Hindlimb muscle (tissue), 1 donor: ENCODE measurements at places on chromosomes 5 and 9. TPM values are rescaled to one million over a fixed set of nuclear protein-coding genes. Genes with fewer than 3 reads are reported as not detected.

DNA sequence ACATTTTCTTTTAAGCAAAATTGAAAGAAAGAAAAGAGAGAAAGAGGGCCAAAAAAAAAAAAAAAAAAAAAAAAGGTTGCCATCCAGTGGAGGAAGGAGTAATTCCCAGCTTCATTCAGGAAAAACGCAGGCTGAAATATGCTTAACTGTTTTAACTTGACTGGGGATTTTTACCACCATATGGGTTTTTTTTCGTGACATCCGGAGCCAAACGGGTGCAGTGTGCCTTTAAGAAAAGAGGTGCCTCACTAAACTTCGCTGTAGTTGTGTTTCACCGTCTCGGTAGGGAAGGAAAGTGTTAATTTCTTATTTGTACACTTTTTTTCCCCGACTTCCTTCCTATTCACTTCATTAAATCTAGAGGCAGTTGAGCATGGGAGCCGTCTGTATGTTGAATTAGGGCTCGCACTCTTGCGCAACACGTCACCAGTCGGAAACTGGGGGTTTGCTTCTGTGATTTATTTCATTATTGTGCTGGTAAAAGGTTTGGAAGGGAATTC, 143.0 kb downstream of the SMARCA2 start:
- peak; percentile 72 for DNase-seq

DNA sequence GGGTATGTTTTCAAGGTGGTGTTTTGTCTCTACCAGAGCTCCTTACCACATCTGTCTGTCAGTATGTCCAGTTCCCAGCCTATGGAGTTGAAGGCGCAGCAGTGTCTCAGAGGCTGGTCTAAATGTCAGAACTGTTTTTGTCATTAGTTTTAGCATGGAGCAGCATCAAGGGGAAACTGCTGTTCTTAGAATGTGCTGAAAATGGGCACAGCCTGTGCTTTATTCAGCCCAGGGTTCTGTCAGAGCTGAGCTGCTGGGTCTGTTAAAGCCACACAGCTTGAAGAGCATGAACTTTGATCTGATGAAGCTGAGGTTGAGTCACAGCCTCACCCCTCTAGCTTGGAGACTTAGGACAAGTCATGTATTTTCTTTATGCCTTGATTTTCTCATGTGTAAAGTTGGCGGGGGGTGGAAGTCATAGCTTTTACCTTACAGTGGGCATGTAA, 71.9 kb downstream of the RALGPS1 start:
- no peak for DNase-seq

DNA sequence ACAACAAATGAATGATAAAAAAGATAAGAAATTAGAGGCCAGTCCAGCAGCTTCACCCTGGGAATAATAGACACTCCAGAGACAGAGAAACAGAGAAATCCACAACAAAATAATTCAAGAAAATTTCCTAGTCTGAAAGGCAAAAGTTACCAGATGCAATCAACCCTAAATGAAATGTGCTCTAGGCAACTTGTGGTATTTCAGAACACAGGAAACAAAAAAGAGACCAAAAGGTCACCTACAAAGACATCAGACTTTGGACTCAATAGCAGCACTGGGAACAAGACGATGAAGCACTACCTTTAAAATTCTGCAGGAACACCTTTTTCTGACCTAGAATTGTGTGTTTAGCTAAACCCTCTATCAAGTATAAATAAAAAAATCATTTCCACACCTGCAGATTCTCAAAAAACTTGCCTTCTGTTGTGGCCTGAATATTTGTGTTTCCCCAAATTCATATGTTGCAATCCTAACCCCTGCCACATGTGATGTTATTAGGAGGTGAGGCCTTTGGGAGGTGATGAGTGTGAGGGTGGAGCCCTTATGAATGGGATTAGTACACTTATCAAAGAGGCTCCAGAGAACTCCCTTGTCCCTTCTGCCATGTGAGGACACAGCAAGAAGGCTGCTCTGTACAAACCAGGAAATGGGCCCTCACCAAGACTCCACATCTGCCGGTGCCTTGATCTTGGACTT, 5.9 kb upstream of the MAPK9 start:
- no peak for DNase-seq

GRCh38 chr5:135851186-135851914, 16.9 kb downstream of the SLC25A48 start:
- DNase-seq: peak; percentile 21

DNA sequence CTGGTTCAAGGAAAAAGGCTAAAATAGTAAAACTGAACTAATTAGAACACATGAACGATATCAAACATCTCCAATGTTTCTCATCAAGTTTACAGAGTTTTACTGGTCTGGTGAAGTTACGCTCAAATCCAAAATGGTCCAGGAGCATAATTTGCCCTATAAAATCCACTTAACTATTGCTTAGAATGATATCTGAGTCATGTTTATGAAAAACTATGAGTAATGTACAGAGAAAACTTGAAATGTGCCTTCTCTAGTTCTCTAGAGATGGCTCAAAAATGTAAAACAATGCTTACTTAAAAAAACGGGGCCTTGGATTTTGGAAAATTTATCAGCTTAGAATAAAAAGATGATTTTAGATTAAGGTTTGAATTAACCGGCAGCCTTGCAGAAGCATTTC, 108.1 kb downstream of the FBXW11 start:
- no peak for DNase-seq

DNA sequence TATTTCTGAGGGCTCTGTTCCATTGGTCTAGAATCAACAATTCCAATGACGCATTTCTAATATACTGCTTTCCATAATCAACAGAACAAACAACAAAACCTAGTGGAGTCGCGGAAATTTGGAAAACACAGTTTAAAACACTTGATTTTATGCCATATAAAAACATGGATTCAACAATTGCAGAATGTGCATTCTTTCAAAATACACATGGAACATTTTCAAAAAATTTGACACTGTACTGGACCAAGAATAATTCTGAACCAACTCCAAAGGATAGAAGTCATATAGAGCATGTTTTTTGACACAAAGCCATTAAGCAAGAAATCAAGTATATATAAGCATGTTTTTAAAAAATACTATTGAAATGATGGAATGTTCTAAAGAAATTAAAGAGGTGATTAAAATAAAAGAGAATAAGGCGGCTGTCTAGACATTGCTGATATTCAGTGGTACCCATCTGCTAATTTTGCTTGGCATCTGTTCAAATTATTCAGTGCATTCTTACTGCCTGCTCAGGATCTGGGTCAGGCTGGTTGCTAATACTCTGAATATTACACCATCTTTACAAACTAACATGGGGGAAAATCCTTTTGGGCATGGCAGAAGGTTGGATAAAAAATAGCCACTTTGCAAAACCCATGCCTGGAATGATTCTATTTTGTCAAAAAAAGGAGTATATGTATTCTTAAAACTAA, 221.3 kb downstream of the NPR3 start:
- no peak for DNase-seq

DNA sequence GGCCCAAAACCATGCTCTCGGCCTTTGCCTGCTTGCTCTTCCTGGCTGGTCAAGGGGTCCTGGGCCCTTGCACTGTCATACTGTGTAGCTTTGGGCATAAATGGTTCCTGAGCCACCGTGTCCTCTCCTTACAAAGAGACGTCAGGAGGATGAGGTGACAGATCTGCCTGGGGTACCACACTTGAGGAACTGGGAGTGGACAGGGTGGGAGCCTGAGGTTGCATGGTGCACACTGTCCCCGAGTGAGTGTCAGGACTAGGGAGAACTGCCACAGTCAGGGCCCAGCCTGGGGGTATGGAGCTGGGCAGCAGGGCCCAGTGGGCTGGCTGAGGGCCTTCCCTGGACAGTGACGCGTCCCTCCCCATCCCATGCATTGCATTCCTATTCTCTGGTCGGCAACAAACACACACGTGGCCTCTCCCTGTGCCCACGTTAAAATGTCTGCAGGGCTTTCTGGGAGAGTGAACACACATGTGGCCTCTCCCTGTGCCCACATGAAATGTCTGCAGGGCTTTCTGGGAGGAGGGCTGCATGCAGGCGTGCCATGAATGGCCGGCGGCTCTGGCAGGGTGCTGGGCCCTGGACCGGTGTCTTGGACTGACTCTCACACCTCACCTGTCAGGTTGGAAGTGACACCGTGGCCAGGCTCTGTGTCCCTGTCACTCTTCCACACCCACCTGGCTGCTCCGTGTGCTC, 122.1 kb upstream of the COL5A1 start:
- no peak for DNase-seq

DNA sequence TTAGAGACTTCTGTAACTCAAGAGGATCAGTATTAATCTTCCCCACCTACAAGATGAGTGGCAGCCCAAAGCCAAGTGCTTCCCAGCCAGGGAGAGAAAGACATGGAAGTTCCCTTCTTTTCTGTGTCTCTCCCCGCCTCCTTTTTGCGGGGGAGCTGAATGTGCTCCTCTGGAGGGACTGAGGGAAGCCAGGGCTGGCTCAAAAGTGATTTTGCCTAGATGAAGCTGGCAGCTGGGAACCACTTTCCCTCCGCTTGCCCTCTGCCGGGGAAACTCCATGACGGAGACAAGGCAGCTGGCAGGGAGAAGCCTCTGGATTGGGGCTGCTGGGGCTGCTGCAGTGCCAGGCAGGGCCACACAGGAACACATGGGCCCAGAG, 24.4 kb downstream of the EGR1 start:
- DNase-seq: no peak

- no peak for DNase-seq
Measured at GRCh38 chr5:9557696-9558095, 11.8 kb upstream of the SEMA5A start.

- no peak for DNase-seq
Measured at GRCh38 chr5:176700239-176700847, 53.1 kb downstream of the TSPAN17 start.

GRCh38 chr9:130860458-130861316, 25.6 kb downstream of the ABL1 start:
- peak; percentile 78 for DNase-seq

DNA sequence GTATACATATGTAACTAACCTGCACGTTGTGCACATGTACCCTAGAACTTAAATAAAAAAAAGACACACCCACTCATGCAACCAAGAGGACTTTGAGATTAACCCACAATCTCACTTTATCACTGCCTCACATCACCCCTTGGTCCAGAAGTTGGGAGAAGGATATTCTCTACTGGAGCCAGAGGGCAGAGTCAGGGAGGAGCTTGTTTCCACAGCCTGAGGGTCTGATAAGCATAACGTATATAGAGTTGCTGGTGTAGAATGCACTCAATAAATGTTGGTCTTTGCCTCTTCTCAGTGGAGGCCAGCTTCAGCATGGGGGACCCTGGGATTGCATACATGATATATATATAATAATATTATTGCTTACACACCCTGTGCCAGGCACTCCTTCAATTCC, 10.1 kb downstream of the KCNV2 start:
- DNase-seq: no peak

DNA sequence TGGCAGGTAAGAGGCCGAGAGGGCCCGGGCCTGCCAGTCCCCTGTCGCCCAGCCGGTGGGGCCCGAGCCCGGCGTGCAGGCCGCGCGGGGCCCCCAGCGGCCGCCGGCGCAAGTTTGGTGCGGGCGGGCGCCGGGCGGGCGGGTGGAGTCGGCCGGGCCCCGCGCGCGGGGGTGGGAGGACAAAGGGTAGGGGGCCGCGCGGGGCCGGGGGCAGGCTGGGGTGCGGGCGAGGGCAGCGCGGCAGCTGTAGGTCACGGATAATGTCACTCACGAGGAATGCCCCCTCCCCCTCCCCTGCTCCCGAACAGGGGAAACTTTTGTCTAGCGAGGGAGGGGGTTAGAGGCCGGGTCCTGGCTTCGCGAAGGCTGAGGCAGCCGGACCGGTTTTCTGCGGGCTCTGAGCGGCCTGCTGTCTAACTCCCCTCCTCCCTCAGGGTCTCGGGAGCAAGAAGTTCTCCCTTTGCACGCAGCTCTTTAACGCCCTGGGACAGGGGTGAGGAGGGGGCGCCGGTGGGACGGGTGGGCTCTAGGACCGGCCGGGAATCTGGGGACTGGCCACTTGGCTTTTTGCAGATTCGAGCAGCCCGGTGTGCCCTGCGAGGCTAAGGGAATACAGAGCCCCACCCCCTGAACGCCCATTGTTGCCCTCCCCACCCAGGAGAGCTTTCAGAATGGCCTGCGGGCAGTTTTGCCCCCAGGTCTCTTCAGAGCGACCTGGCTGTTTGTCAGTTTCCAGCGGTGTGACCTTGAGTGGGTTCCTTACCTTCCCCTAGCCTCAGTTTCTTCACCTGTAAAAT, 21.3 kb upstream of the NDST1 start:
- peak; percentile 81 for DNase-seq

- DNase-seq: no peak
Measured at GRCh38 chr5:90641528-90641927, 82.9 kb downstream of the ADGRV1 start.

- DNase-seq: no peak
Measured at GRCh38 chr5:131677115-131677514, 42.1 kb upstream of the RAPGEF6 start.

- no peak for DNase-seq
Measured at GRCh38 chr5:178249191-178249989, 16.8 kb upstream of the PHYKPL start.

DNA sequence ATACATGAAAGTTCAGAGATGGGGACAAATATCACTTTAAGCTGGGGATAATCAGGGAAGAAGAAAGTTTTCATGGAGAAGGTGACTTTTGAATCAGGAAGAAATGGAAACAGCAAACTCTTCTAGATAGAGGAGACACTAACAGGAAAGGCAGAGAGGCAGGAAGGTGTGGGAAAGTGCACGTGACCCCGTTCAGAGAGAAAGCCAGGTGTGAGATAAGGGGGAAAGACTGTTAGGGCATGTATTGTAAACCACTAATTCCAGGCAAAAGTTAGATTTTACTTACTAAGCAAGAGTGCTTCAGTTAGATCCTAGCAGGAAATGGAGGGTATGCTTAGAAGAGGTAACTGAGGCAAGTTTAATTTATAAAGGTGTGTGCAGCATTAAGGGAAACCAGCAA, 58.5 kb downstream of the PDCD1LG2 start:
- DNase-seq: no peak

DNA sequence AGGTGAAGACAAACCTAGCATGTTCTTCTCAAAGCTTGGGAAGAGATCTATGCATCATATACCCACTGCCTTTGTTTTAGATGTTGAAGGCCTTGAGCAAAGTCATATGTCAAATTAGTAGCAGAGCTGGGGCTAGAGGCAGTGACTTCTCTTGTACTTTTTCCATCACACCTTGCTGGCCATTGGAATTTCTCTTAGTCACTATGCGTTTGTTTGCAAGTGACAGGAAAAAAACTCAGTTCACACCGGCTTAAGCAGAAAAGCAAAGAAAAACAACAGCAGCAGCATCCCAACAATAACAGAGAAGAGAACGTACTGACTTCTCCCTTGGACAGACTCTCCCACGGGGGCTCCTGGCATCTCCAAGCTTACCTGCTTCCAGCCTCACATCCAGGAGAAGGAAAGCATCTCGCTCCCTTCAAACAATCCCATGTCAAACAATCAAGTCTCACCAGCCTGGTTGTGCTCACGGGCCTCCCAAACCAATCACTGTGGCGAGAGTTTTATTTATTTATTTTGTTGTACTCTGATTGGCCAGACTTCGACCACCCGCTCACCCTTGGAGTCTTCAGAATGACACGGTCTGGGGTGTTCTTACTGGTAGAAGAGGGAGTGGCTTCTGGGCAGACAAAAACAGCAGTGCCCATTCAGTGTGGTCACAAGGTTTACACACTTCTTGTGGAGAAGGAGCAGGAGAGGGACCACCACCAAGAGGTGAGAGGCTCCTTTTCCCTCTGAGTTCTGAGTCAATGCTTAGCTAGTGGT, 83.8 kb upstream of the STC2 start:
- no peak for DNase-seq

CFAP90 gene
- polyA plus RNA-seq: not detected

KCNMB1 gene
- 0.65 TPM for polyA plus RNA-seq

TMEFF1 gene
- polyA plus RNA-seq: 2.7 TPM
